Foreskin keratinocyte (primary cell): ENCODE measurements at places on chromosomes 3 and 15.
A peak's percentile ranks its signal among the peaks of the same experiment; 100 is the strongest.

DNA sequence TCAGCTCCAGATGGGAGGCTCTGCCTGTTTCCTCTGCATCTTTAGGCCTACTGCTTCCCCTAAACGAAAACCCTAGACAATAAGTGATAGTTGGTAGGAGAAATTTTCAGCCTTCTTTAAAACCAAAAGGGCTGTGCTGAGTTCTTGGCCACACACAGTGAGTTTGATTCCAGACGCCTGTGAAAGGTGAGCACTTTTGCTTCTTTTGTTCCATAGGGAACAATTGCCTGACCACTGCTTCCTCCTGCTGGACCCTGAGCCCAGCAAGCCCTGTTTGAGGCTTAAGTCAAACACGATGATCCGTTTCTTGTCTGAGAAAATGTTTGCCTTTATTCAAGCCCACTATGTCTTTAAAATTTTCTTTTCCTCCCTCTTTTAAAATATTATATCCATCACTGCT, 493.9 kb downstream of the ZIC1 start:
- no peak for DNase-seq

- no peak for DNase-seq
Measured at GRCh38 chr3:128488636-128488990, 4.4 kb downstream of the GATA2 start.

- DNase-seq, result no peak
Measured at GRCh38 chr3:15345608-15346137, 13.3 kb upstream of the SH3BP5 start.

GRCh38 chr3:162295323-162295983, 798.8 kb downstream of the OTOL1 start:
- DNase-seq, result peak; percentile 50

DNA sequence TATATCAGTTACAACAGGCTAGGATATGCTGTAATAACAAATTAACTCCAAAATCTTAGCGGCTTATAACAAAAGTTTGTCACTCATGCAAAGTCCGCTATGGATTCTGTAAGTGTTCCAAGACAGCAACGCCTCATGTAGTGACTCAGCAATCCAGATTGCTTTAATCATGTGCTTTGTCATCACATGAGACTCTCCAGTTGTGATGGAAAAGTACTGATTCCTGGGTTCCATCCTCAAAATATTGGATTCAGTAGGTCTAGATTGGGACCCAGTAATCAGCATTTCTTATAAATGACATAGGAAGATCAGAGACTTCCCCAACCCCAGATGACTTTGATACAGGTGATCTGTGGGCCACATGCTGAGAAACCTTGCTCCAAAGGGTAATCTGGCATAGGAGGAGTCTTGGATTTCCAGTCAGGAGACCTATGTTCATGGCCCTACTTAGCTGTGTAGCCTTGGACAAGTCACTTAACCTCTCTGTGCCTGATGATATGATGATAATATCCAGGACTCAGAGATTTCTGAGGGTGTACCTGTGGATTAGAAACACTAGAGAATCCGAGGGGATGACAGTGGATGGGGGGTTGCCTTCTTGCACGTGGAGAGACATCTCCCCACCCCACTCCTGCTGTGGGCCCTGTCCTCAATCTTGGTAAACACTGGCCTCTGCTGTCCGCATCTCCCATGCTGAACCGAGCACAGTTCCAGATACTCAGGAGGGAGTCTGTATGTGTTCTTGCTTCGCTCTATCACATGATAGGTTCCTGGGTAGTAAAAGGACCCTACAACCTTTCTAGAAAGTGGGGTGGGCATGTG, 65.5 kb downstream of the CORO2B start:
- DNase-seq, result peak; percentile 72

- peak; percentile 89 for DNase-seq
Measured at GRCh38 chr15:35557544-35557943, 11.6 kb upstream of the DPH6 start.

DNA sequence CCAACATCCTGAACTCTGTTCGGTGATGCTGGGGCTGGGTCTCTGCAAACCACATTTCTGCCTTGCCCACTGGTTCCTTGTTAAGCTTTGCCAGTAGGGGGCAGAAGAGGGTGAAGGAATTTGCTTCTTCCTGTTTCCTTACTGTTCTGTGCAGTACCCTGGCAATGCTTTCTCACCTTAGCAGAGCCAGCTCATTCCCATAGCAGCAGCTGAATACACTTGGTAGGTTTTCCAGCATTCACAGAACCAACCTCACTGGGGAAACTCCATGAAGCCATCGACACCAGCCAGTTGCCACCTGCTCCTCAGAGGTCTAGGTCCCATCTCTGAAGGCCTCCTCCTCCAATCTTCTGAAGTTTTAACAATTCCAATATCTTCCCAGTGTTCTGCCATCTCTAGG, 308.4 kb downstream of the PDCD6IP start:
- no peak for DNase-seq

- DNase-seq, result no peak
Measured at GRCh38 chr3:108234387-108234957, 12.2 kb upstream of the IFT57 start.

GRCh38 chr3:175940881-175941280, 1081.7 kb downstream of the NAALADL2 start:
- DNase-seq, result no peak

- DNase-seq, result no peak
Measured at GRCh38 chr3:30324587-30324986, 281.8 kb upstream of the TGFBR2 start.

GRCh38 chr3:69915726-69916125, 83.8 kb upstream of the SAMMSON start:
- no peak for DNase-seq

GRCh38 chr3:38519651-38520050, 23.5 kb downstream of the EXOG start:
- no peak for DNase-seq

GRCh38 chr3:42500909-42501308, 1.5 kb upstream of the VIPR1 start:
- no peak for DNase-seq

DNA sequence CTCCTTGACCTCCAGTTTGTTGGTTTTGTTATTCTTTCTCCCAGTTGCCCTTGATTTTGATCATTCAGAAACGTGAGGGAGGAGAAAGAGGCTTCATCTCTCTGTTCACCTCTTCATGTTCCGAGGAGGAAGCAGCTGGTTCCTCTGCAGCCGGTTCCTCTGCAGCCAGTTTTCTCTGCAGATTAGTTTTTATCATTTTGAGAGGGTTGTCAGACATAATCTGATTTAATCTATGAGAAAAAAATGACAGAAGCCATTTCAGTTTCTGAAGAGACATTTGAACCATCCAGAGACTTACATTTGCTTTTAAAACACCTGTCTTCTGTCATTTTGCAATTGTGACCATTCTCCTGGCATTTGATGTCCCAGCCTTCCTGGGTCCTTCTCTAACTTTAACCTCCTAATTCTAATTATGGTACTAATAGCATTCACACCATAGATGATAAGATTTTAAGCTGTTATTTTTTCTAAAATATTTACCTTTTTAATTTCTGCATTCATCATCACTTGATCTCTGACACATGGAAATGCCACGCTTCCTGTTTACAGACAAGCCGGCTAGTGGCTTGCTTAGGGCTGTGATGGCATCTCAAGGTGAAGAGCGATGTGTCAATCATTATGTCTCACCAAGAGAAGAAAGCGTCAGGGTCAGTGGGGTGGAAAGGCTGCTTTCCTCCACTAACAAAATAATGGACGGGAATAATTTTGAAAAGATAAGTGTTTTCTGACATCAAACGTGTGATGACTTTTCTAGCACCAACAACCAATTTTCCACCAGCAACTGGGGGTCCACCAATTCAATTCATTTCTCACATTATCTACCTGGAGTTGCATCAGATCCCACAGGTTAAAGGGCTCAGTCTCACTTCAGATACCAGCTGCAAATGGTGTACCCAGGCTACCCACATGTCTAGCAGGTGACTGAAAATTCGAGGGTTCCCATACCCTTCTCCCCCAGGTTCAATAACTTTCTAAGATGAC, 76.4 kb downstream of the CHRNA7 start:
- no peak for DNase-seq

DNA sequence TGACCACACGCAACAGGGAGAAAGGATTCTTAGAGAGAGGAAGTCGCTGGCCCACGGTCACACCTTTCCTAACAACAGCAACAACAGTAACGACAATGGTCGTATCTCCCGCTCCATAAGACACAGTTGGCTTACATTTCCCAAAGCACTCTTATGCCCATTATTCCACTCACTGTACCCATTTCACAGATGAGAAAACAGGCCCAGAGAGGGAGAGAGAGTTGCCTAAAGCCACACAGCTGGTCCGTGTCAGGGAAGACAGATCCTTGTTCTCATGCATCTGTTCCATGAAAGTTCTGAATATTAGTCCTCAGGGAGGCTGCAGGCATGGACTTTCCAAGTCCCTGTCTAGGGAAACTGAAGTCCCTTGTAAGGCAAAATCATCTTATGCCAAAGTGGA, 42.0 kb upstream of the ATP2B2 start:
- no peak for DNase-seq

DNA sequence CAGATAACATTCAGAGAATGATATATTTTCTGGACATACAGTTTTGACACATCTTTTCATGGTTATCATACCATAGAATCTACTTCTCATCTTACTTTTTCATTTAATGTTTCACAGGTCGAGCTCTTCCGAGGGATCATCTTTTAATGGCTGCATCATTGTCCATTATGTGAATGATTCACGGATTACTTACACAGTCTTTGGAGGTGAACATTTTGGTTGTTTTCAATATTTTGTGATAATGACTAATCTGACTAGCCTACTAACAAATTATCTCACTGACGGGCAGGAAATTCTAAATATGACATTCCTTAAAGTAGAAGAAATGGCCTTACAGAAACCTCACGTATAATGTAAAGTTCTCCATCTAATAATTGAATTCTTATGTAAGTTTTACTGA, 209.1 kb upstream of the STRIT1 start:
- DNase-seq, result no peak

DNA sequence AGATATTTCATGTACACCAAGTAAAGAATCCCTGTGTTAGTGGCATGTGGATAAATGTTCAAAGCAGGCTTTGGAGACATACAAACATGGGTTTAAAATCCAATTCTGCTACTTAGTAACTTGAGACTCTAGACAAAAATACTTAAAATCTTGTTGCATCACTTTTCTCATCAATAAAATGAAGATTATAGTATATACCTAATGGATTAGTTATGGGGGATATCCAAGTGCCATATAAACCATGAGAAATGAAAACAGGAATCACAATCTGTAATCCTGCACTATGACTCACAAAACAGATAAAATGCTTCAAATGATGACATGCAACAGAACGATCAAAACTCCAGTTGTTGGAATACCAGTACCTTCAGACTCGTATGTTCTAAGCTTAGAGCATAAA, 496.0 kb upstream of the RGMA start:
- DNase-seq, result no peak

- no peak for DNase-seq
Measured at GRCh38 chr3:114508976-114509375, 215.1 kb downstream of the TIGIT start.

DNA sequence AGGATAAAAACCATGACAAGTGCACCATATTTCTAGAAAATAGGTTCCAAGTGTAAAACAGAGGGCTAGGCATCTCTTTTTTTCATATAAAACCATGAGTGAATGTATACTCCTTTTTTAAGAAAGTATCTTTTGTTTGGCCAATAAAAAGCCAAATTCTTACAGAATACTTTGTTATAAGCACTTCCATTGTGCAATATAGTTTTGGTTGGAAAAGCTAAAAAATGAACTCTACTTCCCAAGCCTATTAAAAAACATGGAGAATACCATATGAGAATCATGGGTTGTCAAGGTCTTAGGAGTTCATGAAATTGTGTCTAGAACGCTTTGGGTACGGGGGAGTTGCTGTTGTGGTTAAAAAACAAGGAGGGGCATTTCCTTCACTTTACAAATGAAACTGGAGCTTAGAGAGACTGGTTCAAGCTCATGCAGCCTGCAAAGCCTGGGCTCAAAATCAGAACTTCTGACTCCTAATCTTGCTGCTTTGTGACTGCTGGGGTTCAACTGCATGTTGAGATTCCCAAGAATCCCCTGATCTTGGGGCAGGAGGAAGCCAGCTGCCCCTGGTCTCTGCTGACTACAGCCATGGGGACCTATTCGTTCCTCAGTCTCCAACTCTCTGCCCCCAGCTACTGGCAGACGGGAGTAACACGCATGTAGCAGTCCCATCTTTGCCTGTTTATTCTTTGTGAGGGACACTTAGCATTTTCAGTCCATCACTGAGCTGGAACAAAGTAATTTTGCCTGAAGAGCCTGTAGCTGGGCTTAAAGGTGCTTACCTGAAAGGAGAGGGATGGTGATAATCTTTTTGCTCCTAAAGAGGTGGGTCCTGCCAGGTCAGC, 229.1 kb downstream of the CHST2 start:
- no peak for DNase-seq

DNA sequence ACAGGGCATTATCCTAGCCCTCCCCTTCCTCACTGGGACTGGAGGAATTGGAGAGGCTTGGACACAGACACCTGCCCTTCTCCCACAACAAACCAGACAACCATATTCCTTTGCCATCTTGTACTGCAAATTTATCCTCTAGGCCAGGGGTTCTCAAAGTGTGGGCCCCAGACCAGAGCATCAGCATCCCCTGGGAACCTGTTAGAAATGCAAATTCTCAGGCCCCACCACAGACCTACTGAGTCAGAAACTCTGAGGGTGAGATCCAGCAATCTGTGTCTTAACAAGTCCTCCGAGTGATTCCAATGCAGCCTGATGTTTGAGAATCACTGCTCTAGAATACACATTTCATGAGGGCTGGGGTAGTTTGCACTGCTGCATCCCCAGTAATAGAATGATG, 115.4 kb downstream of the OXNAD1 start:
- no peak for DNase-seq

GRCh38 chr3:8455526-8456411, 45.9 kb upstream of the LMCD1 start:
- no peak for DNase-seq

DNA sequence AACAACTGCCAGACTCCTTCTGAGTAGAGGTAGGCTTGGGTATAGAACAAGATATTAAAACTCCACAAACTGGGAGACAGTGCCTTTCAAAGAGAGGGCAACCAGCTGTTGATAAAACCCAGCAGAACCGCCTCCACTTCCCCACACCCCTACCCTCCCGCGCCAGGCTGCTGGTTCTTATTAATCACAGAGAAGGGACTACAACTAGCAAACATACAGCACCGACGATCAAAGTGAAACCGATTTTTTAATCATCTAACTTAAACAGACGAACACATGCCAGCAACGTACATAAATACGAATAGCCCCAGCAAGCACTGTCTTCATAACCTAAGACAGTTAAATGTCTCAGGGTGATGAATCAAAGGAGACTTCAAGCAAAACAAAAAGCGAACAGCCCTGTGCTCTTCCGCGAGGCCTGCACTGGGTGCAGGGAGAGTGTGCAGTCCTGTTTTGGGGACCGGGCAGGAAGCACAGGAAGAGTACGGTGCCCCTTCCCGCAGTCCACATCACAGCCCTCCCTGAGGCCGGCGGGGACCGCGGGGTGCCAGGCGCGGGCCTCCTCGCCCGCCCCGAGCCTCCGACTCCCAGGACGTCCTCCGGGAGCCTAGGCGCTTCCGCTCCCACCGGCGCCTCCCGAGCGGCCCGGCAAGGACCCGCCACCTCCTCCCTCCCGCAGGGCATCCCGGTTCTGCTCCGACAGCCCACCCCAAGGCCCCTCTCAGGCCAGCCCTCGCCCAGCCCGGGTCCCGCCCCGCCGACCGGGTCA, 75.1 kb upstream of the VGLL4 start:
- DNase-seq, result no peak
